ENCODE measurements at places on chromosomes 3 and 15.
A peak's percentile ranks its signal among the peaks of the same experiment; 100 is the strongest.

DNA sequence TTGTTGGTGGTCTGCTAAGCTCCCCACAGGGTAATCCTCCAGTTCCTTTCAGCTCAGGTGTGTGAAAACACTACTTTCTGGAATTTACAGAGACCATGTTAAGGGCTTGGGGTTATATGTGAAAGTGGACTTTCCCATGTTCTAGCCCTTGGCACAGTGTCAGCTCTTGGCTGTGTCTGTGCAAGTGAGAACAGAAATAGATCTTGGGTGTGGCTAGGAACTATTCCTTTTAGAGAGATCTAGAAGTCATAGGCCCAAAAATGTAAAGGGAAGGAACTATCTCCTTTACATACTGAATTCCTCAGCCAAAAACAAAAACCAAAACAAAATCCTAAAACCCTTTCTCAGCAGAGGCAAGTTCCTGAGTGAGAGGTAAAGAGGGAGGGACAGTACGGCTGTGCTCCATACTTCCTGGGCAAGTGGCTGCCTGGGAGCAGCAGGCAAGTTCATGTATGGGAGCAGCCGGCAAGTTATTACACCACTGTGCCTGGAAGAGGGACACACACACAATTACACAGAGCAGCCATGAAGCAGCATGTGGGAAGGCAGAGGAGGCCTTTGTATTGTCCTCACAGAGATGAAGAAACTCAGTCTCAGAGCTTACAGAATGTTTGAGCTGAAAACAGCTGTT lies 19.9 kb upstream of the C3orf62 start:
- DNase-seq: no peak

DNA sequence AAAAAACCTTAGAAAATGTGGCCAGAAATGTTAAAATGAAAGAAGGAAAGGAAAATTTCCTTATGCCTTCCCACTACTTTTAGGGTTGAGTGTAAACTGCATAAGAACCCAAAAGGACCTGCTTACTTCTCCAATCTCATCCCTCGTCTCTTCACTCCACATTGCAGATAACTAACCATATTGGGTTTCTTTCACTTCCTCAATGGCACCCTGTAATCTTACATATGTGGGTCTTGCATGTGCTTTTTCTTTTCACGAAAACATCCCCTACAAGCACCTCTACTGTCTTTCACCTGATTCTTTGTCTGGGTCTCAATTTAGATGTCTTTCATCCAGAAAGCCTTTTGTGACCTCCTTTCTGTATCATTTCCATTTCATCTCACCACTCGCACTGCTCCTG lies 23.1 kb downstream of the EOMES start:
- no peak for DNase-seq

DNA sequence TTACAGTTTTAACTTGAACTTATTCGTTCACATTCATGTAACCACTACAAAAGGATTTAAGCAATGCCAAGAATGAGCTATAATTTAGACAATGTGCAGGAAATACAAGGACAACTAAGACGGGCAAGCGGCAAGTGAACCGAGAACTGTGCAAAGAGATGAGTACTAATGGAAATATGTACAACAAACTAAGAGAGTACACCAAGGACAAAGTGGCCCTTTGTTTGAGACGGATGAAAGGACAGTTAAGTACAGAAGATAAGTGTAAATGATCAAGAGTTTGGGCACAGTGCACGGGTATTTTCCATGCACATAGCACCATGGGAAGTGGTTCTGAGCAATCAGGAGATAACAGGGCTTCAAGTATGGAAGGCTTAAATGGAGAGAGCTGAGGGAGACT lies 281.7 kb downstream of the ROBO2 start:
- no peak for DNase-seq

- DNase-seq: no peak
These were observed 206.6 kb downstream of the FOXP1 start for GRCh38 chr3:71376911-71377310.

- no peak for DNase-seq
These were observed at the start of gene FBXL22 for GRCh38 chr15:63597038-63597790. Gene FBXL22 (plus strand): TSS chr15:63597387. CDS start chr15:63597393, 6 bp downstream.

- DNase-seq: no peak
These were observed 66.6 kb upstream of the TAMM41 start for GRCh38 chr3:11913316-11913715.

GRCh38 chr15:66783725-66784124 lies 81.7 kb downstream of the SMAD6 start:
- DNase-seq: no peak

DNA sequence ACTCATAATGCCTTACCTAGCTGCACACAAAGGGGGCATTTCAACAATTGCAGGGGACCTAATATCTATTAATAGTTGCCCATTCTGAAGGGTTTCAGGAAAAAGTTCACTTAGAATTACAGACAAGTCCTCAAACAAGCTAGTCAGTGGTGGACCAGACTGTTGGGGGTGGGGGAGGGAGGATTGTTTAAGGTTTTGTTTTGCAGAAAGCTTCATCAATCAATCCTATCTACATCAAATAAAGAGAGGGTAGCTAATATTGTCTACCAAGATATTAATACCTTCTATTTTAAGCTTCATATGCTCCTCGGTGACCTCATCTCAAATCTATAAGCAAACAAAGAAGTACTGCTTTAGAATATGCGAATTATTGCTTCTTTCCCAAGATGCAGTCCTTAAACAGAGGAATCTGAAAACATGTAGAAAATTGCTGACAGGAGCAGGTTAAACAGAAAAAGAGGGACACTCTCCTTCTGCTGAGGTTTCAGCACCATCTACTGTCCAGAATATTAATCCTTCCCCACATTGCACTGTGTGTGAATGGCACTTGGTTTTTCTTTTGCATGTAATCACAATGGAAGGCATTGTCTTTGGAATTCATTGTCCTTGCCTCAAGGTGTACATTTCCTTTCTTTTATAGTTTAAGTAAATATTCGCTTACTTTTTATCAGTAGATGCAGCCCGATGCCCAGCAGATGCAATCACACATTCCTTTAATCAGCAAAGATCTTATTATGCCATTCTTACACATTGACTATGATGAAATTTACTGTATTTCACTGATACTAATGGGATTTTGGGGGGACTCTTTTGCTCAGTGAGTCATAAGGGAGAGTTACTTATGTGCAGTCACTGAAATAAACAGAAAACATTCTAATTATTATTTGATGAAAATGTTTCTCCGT lies 94.7 kb downstream of the IL5RA start:
- no peak for DNase-seq

GRCh38 chr3:194198938-194199337 lies 63.0 kb downstream of the HES1 start:
- no peak for DNase-seq

GRCh38 chr3:145170121-145170520 lies 990.9 kb downstream of the PLOD2 start:
- DNase-seq: no peak

DNA sequence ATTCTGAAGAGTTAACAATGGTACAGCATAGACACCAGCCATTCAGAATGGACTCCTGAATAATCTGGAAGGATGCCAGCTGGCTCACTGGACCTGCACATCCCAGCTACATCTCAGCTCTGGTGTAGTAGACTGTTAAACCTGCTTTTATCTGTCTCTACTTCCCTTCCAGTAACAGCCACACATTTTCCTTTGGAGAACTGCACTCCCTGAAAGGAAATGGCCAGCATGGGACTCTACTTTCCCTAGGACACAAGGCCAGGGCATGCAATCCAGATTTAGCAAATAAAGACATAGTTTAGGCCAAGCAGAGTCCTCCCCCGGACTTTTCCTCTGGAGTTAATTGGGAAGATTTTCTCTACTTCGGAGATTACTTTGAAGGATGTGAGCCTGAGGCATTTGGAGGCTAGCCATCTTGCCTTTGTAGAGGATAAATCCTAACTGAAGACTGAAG lies 82.7 kb upstream of the TCF12 start:
- no peak for DNase-seq

GRCh38 chr3:139309061-139309591 lies 34.7 kb upstream of the MRPS22 start:
- no peak for DNase-seq

GRCh38 chr3:71492974-71493771 lies 90.4 kb downstream of the FOXP1 start:
- no peak for DNase-seq

DNA sequence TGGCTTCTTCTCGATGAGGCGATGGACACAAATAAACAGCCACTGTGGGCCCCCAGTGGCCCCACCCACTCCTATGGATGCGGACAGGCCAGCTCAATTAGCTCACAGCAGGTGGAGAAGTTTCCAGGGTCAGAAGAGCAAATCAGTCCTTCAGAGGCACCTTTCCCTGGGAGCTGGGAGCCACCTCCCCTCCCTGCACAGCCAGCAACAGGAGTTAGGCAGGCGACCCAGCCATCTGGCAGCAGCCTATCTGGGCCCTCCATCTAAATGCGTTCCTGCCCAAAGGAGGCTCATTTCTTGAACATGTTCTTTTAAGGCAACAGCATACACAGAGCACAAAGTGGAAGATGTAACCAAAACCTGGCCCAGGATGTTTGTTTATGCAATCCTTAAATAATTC lies 211.9 kb upstream of the ARRDC4 start:
- DNase-seq: no peak

GRCh38 chr3:159789742-159790635 lies 198.6 kb upstream of the IL12A start:
- no peak for DNase-seq

DNA sequence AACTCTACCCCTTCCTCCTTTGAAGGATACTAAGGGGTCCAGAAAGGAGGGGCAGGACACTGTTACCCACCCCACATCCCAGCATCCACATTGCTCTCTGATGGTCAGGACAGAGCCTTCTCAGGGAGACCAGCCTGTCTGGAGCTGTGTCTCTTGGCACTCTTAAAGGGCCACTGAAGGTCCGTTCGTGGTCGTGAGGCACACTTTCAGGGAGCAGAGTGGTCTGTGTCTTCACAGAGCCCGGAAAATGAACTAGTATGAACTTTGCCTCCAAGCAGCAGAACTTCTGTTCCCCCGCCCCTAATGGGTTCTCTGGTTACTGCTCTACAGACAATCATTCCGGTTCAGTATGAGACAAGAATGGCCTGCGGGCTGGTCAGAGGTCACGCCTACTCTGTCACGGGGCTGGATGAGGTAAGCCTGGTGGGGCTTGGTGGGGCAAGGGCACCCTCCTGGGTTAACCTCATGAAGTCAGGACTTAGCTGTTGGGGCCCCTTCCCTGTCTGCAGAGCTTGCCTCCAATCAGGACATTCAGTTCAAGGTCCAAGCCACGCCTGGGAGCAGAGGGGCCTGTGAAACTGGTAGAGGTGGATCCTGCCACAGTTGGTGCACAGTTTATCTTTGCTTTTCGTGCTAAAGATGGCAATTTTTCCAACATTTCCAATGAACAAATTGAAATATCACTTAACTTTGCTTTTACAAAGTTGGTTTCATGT lies 33.2 kb downstream of the CAPN3 start:
- DNase-seq: no peak

GRCh38 chr3:15899388-15899787 lies 101.6 kb upstream of the ANKRD28 start:
- DNase-seq: no peak

GRCh38 chr3:150762662-150763121 lies 277 bp downstream of the SIAH2 start:
- no peak for DNase-seq

DNA sequence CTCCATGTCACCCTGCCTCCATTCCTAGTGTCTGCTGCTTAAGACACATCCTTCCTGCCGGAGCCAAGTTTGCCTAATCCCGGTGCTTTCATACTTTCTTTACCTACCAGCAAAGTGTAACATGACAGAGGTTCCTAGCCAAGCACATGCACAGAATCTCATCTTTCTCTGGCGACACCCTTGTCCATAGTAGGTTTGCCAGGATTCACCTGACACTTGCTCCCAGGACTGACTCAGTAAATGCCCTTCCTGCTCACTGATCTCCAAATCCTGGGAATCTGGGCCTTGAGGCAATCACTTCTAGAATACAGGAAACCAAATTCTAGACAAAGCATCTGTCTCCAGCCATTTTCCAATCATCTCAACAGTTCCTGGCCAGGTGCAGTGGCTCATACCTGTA lies 10.2 kb upstream of the NR2E3 start:
- no peak for DNase-seq

DNA sequence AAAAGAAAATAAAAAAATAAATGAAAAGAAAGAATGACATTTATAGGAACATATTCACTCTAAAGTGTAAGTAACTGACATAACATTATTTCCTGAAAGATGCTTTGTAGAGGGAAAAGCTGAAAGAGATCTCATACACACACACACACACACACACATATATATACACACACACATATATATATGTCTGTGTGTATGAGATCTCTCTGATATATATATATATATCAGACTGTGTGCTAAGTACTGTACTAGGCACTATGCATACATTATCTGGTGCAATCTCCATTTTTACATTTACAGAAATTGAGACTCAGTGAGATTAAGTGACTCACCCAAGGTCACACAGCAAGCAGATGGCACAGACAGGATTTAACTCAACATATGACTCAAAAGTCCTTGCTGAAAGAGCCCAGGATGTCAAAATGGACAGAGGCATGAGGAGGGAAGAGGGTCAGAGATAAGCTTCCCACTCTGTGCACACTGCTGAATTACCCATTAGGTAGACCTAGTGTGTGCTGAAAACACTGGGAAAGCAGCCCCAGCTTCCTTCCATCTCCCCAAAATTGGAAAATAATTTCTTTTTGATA lies 15.0 kb downstream of the BHLHE40 start:
- no peak for DNase-seq

DNA sequence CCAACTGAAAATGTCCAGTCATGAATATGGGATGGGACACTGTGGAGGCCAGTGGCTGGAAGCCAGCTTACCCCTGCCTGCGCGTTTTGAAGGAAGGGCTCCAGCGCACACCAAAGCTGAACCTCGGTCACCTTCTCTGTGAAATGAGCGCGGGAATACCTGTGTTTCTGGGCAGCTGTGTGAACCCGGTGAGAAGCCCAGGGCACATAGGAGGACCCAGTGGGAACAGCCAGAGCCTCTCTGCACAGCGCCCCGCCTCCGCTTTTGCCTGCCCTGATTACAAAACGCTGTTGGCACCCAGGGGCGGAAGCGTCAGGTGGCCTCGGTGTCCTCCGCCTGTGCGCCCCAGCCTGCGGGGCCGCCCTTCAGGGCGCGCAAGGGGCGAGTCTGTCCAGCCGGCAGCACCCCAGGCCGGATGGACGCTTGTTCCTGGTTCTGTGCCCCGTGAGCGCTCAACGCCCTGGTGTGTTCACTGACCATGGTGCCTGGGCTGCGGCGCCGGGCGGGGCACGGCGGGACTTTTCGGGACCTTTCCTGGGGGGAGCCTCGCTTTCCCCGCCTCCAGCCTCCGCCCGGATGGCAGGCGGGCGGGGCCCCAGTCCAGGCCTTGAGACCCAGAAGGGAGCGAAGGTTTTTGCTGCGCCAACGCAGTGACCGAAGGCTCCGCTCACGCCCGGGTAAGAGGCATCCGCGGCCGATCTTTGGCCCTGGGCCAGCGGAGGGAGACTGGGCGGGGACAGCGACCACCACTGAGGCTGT lies at the start of gene SQOR:
TSS of gene SQOR (plus strand) at position 598 of the 759 bp plus-strand sequence. CDS start 23,895 bp downstream, outside the sequence.
- peak; percentile 26 for DNase-seq

- DNase-seq: no peak
These were observed 448.5 kb downstream of the NAALADL2 start for GRCh38 chr3:175307642-175308041.

GRCh38 chr3:116318370-116318769 lies 126.9 kb downstream of the LSAMP start:
- no peak for DNase-seq

GRCh38 chr15:52728899-52729298 lies 49.7 kb upstream of the ATOSA start:
- no peak for DNase-seq
